ENCODE measurements at places on chromosomes 16 and 17. TPM values are rescaled to one million over a fixed set of nuclear protein-coding genes. Genes with fewer than 3 reads are reported as not detected.
A peak's percentile ranks its signal among the peaks of the same experiment; 100 is the strongest.

The KRTAP4-3 gene
- total RNA-seq, result not detected

The TIGD7 gene
- total RNA-seq, result 2.8 TPM

GRCh38 chr16:80468029-80468428 is 72.8 kb upstream of the DYNLRB2 start:
- DNase-seq, result no peak
- H3K27me3 ChIP-seq, result peaks cover 37% of the 10 kb centered on the region
- no peaks in the 10 kb centered on the region for H3K36me3 ChIP-seq
- no peak overlapping the region for H3K27ac ChIP-seq

- no peak overlapping the region for H3K4me3 ChIP-seq
- no peaks in the 10 kb centered on the region for H3K27me3 ChIP-seq
- H3K4me1 ChIP-seq, result no peaks in the 10 kb centered on the region
- no peak overlapping the region for H3K27ac ChIP-seq
- DNase-seq, result peak; percentile 92
Observed at GRCh38 chr16:68064791-68065365, 20.3 kb upstream of the NFATC3 start.

- peaks cover 69% of the 10 kb centered on the region for H3K36me3 ChIP-seq
- no peak overlapping the region for H3K4me3 ChIP-seq
- no peak overlapping the region for H3K27ac ChIP-seq
- H3K4me1 ChIP-seq, result no peaks in the 10 kb centered on the region
Observed at GRCh38 chr17:12133183-12133582, 112.5 kb downstream of the MAP2K4 start.

DNA sequence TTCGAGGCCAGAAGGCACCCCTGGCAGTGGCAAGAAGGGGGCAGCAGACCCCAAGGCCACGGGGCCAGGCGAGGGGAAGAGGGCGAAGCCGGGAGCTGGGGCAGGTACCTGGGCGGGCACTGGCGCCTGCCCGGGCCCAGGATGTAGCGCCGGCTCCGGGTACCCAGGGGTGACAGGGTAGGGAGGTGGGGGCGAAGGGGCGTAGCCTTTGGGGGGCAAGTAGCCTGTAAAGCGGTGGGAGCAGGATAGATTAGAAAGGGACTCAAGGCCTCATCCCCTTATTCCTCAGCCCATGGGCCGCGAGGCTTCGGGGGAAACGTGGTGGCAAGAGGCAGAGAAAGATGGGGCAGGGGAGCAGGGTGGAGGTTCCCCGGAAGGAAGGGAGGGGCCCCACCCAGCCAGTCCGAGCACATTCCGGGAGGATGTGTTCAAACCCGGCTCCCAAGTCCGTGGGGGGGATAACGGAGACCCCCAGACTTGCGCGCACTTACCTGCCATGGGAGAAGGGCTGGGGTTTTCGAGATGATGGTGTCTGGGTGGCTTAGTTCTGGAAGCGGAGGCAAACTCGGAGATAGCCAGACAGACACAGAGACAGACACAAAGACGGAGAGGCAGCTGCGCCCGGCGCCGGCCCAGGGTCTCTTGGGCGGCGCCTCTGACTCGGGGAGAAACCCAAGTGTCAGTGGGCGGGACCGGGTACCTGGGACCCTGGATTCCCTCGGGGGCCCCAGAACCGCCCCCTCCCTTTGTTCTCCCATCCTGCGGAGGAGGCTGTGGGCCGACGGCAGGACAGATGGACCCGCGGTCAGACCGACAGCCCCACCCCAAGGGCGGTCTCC is 493 bp downstream of the PLSCR3 start:
- H3K4me1 ChIP-seq, result peaks cover 3% of the 10 kb centered on the region
- peak overlapping the region; percentile 85 for H3K4me3 ChIP-seq
- H3K27me3 ChIP-seq, result no peaks in the 10 kb centered on the region
- H3K36me3 ChIP-seq, result peaks cover 27% of the 10 kb centered on the region

The FHOD1 gene
- total RNA-seq, result 71.9 TPM

DNA sequence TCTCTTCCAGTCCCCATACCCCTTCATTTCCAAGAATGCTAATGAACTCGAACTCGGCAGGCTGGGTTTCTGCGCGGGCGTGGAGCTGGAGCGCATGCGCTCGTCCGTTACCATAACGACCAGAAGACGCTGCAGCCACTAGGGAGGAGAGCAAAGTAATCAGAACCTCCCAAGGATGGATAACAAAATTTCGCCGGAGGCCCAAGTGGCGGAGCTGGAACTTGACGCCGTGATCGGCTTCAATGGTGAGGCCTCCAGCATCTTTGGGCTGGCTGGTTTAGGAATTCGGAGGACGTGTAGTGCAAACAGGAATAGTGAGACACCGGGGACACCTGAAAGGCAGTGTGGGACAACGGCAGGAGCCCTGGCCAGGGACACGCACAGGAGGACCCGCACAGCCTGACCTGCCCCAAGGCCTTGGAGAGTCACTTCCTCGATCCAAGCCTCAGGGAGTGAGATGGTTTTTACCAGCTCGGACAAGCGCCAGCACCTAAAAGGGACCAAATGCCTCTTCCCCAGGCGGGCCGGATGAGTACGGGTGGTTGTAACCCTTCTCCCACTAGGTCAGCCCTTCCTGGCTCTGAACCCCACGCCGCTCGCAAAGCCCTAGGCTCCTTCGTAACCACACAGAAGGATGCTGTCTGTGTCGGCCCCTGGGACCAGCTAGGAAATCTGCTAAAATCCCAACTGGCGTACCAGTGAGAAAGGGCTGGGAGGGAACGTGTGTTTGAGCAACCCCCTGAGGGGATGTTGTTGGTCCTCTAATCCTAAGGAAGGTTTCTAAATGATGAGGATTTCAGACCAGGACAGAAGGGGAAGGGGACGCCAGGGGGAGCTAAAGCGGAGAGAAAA is at the start of gene CFAP52:
CFAP52 (plus strand) TSS at position 122 of the 852 bp plus-strand sequence; CDS start at position 176, 54 bp downstream.
- DNase-seq, result peak; percentile 98
- no peak within 1 kb of the TSS for H3K27ac ChIP-seq
- no peaks in the 10 kb centered on the region for H3K4me1 ChIP-seq
- H3K4me3 ChIP-seq, result peak within 1 kb of the TSS; percentile 95
- H3K27me3 ChIP-seq, result no peaks in the 10 kb centered on the region

The AHSP gene
- not detected for total RNA-seq

GRCh38 chr16:84303516-84303915 is 8.8 kb downstream of the WFDC1 start:
- no peak for DNase-seq
- no peaks in the 10 kb centered on the region for H3K36me3 ChIP-seq
- peaks cover 5% of the 10 kb centered on the region for H3K4me1 ChIP-seq
- H3K27me3 ChIP-seq, result no peaks in the 10 kb centered on the region

GRCh38 chr16:85303354-85303883 is 191.1 kb upstream of the CIBAR2 start:
- peaks cover 25% of the 10 kb centered on the region for H3K4me1 ChIP-seq
- H3K4me3 ChIP-seq, result peak overlapping the region; percentile 72
- no peak overlapping the region for H3K27ac ChIP-seq
- peak; percentile 94 for DNase-seq
- H3K27me3 ChIP-seq, result no peaks in the 10 kb centered on the region

GRCh38 chr16:85279402-85279801 is 167.1 kb upstream of the CIBAR2 start:
- H3K27me3 ChIP-seq, result no peaks in the 10 kb centered on the region
- H3K36me3 ChIP-seq, result no peaks in the 10 kb centered on the region
- DNase-seq, result no peak
- H3K4me3 ChIP-seq, result no peak overlapping the region
- H3K27ac ChIP-seq, result no peak overlapping the region

GRCh38 chr17:17922070-17922614 is 50.1 kb downstream of the TOM1L2 start:
- H3K27me3 ChIP-seq, result no peaks in the 10 kb centered on the region
- peak overlapping the region; percentile 96 for H3K27ac ChIP-seq
- peak; percentile 81 for DNase-seq
- no peaks in the 10 kb centered on the region for H3K36me3 ChIP-seq
- H3K4me1 ChIP-seq, result peaks cover 27% of the 10 kb centered on the region
- no peak overlapping the region for H3K4me3 ChIP-seq

The KRTAP1-1 gene
- not detected for total RNA-seq

DNA sequence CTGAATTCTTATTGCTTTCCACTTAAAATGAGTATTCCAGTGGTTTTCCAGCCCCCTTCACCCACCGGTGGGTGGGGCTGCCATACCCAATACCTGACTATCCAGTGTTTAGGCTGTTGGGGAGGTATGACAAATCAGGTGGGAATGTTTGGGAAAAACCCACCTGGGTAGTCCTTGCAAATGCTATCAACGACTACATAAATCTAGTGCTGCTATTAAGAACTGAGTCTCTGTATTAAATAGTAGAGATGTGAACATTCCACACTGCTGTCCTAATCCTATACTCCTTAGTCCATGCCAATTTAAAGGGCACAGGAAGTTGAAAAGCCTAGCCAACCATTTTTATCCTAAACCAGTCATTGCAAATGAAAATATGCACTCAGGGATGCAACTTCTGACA is 126.6 kb downstream of the AXIN2 start:
- no peaks in the 10 kb centered on the region for H3K36me3 ChIP-seq
- H3K4me3 ChIP-seq, result no peak overlapping the region
- no peak overlapping the region for H3K27ac ChIP-seq
- H3K4me1 ChIP-seq, result no peaks in the 10 kb centered on the region
- DNase-seq, result no peak

The PIMREG gene
- 33.4 TPM for total RNA-seq

- peaks cover 7% of the 10 kb centered on the region for H3K4me1 ChIP-seq
- no peak overlapping the region for H3K4me3 ChIP-seq
- H3K36me3 ChIP-seq, result no peaks in the 10 kb centered on the region
- DNase-seq, result no peak
- H3K27ac ChIP-seq, result no peak overlapping the region
Observed at GRCh38 chr17:32523827-32524552, 37.2 kb downstream of the CDK5R1 start.

DNA sequence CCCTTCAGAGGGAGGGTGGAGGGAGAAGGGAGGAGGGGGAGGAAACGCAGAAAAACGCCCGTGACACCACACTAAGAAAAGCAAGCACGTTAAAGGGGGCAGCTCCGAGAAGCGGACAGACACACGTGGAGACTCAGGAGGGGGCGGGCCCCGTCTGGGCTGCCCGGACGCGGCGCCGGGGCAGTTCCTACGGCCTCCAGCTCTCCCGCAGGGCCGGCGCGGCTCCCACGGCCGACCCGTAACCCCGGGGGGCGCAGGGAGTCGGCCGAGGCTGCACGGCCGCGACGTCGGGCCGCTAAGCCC is 362 bp downstream of the KLHDC4 start:
- DNase-seq, result no peak
- H3K27me3 ChIP-seq, result no peaks in the 10 kb centered on the region
- H3K4me1 ChIP-seq, result no peaks in the 10 kb centered on the region
- peaks cover 34% of the 10 kb centered on the region for H3K36me3 ChIP-seq
- peak overlapping the region; percentile 5 for H3K27ac ChIP-seq

DNA sequence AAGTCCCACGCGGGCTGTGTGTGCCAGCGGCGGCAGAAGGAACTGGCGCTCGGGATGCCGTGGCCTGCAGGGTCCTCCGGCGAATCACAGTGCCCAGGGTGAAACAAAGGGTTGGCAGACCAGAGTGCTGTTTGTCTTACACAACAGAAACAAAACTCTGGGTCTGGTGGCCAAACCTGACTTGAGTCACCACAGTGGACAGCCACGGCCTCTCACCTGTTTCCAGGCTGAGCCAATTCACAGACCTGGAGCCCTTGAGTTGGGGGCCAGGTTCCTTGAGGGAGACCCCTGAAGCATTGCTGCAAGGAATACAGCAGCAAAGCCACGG is 2.1 kb upstream of the CHMP6 start:
- H3K4me3 ChIP-seq, result no peak overlapping the region
- no peaks in the 10 kb centered on the region for H3K36me3 ChIP-seq
- no peaks in the 10 kb centered on the region for H3K27me3 ChIP-seq
- peaks cover 5% of the 10 kb centered on the region for H3K4me1 ChIP-seq

- peak overlapping the region; percentile 51 for H3K27ac ChIP-seq
- H3K27me3 ChIP-seq, result no peaks in the 10 kb centered on the region
- peak; percentile 76 for DNase-seq
- peaks cover 3% of the 10 kb centered on the region for H3K4me1 ChIP-seq
- peaks cover 6% of the 10 kb centered on the region for H3K36me3 ChIP-seq
- H3K4me3 ChIP-seq, result peak overlapping the region; percentile 8
Observed at GRCh38 chr17:75090871-75091854, 3.4 kb downstream of the SLC16A5 start.

- no peaks in the 10 kb centered on the region for H3K27me3 ChIP-seq
- no peak overlapping the region for H3K4me3 ChIP-seq
- no peak for DNase-seq
- no peaks in the 10 kb centered on the region for H3K4me1 ChIP-seq
- no peaks in the 10 kb centered on the region for H3K36me3 ChIP-seq
Observed at GRCh38 chr16:80851831-80852230, 47.4 kb upstream of the CDYL2 start.

DNA sequence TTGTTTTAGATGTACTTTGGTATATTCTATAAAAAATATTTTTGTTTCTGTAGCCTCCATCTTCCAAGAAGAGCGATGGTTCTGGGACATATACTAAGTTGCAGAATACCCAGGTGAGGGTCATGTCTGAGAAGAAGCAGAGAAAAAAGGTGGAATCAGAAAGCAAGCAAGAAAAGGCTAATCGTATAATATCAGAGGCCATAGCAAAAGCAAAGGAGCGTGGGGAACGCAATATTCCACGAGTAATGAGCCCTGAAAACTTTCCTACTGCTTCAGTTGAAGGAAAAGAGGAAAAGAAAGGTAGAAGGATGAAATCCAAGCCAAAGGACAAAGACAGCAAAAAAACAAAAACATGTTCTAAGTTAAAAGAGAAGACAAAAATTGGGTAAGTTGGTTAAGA is 154.6 kb downstream of the CHD9 start:
- H3K27ac ChIP-seq, result no peak overlapping the region
- no peaks in the 10 kb centered on the region for H3K4me1 ChIP-seq
- DNase-seq, result no peak
- H3K4me3 ChIP-seq, result peak overlapping the region; percentile 92
- peaks cover 19% of the 10 kb centered on the region for H3K36me3 ChIP-seq

The MSI2 gene
- total RNA-seq, result 130 TPM

The CACNA1H gene
- 34.1 TPM for total RNA-seq

GRCh38 chr16:57614536-57614935 is 13.9 kb upstream of the ADGRG1 start:
- no peaks in the 10 kb centered on the region for H3K4me1 ChIP-seq
- no peaks in the 10 kb centered on the region for H3K27me3 ChIP-seq
- DNase-seq, result peak; percentile 31
- H3K4me3 ChIP-seq, result no peak overlapping the region

The CHTF8 gene
- total RNA-seq, result 145 TPM

The HOXB2 gene
- not detected for total RNA-seq

DNA sequence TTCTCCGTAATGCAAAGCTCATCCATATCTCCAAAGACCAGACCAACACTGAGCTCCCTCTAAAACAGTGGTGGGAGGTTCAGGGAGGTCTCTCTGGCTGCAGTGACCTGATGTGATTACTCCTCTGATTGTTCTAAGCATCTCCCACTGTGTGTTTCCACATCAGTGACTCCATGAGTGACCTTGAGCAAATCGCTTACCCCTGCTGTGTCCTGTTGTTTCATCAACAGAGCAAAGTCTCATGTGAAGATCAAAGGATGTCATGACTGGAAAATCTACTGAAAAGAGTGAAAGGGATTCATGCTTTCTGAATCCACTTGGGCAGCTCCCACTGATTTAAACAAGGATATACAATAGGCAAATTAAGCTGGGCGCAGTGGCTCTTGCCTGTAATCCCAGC is 352.9 kb downstream of the TMEM114 start:
- DNase-seq, result no peak
- no peaks in the 10 kb centered on the region for H3K36me3 ChIP-seq
- H3K4me3 ChIP-seq, result no peak overlapping the region
- H3K27me3 ChIP-seq, result no peaks in the 10 kb centered on the region

The CACNG4 gene
- 0.22 TPM for total RNA-seq

- no peak overlapping the region for H3K4me3 ChIP-seq
- H3K4me1 ChIP-seq, result no peaks in the 10 kb centered on the region
- H3K36me3 ChIP-seq, result no peaks in the 10 kb centered on the region
- no peak overlapping the region for H3K27ac ChIP-seq
Observed at GRCh38 chr16:50478773-50479149, 69.4 kb upstream of the NKD1 start.

The CETP gene
- total RNA-seq, result not detected
